ENCODE measurements at places on chromosomes 1 and 21.

DNA sequence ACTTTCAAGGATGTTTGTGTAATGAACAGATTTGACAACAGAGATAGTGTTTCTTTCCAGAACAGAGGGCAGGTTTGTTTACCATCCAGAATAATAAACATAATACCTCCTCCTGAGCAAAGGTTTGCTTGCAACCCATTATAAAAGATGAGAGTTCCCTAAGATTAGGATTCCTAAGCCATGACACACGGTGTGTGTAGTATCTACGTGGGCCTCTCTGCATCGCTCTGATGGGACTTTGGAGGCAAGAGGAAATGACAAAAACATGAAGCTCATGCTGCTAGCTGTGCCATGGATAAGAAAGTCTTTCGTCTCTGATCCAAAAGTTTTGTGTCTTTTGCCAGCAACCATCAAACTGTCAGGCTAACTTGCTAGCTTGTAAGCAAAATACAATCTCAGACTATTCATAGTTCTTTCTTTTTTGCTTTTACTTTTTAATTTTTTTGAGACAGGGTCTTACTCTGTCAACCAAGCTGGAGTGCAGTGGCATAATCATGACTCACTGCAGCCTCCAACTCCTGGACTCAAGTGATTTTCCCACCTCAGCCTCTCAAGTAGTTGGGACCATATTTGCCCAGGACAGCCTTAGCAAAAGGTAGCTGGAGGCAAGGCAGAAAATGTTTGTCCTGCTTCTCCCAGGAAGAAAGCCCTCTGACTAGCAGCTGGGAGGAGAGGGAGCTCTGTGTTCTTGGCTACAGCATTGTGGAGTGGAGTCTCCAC lies 81.1 kb downstream of the LHX4 start:
- DNase-seq: no peak

DNA sequence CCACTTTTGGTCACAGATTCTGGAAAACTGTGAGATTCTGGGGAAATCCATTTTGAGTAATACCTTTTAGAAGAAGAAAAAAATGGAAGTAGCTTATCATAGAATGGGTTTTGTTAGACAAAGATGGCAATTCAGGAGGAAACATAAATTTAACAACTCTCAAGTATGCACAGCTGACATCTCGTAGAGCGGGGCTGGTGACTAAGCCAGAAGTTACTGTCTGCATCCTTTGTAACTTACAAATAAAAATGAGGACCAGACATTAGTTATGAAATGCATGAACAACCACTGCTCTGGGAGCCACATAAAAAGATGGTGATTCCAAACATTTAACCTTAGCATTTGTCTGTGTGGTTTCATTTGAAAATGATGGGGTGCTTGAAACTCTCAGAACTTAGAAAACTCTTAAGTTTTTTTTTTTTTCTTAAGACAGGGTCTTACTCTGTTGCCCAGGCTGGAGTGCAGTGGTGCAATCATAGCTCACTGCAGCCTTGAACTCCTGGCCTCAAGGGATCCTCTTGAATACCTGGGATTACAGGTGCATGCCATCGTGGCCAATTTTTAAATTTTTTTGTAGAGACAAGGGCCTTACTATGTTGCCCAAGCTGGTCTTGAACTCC lies 49.2 kb upstream of the ATP5PO start:
- DNase-seq: no peak

GRCh38 chr1:25031601-25031965 lies 101.5 kb upstream of the RUNX3 start:
- DNase-seq: peak; percentile 55

GRCh38 chr21:19124691-19125090 lies 721.1 kb upstream of the TMPRSS15 start:
- no peak for DNase-seq

DNA sequence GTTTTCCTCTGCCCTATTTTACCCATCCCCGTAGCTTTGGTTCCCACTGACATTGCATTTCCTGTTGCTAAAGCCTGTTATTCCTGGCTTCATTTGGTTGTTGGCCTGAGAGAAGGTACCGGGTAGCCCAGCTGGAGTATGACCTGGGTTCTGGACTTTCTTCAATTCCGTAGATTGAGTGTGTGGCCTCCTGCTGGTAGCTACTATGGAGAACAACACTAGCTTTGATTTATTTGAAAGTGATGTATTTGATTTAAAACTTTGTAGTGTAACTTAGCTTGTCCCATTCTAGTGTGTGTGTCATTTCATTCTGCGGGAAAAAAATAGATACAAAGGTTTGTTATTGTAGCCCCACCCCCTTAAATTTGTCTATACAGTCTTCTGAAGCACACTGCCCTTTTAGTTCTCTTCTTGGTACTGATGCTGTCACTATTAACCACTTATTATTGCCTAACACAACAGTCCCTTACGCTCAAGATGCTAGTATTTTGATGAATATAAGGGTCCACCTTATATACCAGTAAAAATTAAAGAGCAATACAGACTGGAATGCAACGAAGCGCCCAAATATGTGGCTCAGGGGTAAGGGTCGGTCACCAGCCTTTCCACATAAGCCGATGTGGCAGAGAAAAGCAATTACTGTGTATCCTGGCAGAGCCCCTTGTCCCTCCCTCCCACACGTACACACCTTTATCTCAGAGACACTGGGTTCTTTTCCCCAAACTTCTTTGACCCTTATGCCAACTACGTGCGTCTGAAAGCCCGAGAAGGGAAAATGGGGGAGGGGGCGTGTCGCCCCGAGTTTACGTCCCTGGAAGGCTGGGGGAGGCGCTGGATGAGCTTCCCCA lies 643 bp upstream of the MOV10 start:
- DNase-seq: no peak

GRCh38 chr1:220370041-220370700 lies 97.9 kb upstream of the RAB3GAP2 start:
- no peak for DNase-seq

DNA sequence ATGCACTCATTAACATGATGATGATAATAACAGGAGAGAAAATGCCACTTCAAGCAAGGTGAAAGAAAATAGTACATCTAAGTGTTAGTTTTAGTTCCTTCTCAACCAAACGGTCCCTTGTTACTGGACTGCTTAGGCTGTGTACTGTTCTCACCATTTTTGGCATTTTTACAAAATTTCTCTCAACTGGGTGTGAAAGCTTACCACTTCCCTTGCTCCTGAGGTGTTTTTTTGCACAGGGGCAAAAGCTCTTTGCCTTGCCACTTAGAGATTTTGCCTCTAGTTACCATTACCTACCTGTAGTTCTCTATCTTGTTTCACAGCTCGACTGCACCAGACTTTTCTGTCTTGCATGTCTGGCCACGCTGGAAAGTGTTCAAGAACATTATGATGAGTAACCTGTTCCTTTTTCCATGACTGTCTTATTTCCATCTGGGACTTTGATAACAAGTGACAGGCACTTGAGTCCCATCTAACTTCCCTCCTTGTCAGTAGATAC lies 10.7 kb downstream of the NEK7 start:
- no peak for DNase-seq

DNA sequence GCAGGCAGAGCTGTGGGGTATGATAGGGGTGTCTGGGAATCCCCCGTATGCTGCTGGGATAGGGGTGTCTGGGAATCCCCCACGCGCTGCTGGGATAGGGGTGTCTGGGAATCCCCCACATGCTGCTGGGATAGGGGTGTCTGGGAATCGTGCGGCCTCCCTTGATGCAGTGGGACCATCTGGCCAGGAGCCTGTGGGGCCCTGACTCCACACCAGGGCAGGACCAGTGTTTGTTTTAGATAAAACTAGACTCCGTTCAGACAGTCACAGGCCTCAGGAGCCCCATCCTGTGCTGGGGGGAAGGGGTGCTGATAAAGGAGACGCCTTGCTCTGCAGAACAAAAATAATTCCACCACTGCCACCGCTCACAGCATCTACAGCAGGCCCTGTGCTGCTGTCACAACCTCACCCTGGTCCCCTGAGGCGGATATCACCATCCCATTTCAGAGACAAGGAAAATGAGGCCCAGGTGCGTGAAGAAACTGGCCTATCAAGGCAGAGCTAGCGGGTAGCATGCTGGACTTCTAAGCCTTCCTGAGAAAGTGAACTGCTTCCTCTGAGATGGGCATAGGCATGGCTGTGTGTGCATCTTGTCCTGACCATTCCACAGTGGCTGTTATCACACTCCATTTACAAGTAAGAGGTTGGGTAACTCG lies 24.0 kb downstream of the ECE1 start:
- DNase-seq: no peak

DNA sequence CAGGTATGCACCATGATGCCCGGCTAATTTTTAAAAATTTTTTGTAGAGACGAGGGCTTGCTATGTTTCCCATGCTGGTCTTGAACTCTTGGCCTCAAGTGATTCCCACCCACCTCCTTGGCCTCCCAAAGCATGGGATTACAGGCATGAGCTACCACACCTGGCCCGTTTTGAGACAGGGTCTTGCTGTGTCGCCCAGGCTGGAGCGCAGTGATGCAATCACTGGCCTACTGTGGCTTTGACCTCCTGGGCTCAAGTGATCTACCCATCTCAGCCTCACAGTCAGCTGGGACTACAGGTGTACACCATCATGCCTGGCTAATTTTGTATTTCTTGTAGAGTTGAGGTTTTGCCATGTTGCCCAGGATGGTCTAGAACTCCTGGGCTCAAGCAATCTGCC lies 7.5 kb upstream of the SH3D21 start:
- no peak for DNase-seq

DNA sequence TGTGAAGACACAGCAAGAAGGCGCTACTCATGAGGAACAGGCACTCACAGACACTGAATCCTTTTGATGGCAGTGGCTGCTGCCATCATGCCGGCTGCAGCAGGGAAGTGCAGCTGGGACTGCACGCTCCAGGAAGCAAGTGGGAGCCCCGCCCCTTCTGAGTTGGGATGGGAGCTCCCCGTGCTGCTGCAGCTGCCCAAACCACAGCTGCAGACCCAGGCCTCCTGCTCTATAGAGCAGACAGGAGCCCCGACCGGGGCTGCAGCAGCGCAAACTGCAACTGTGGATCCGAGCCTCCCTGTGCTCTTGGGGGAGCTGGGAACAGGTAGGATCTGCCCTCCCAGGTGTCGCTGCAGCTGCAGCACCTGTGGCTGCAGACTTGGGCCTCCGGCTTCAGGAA lies 65.2 kb upstream of the MARK1 start:
- no peak for DNase-seq

DNA sequence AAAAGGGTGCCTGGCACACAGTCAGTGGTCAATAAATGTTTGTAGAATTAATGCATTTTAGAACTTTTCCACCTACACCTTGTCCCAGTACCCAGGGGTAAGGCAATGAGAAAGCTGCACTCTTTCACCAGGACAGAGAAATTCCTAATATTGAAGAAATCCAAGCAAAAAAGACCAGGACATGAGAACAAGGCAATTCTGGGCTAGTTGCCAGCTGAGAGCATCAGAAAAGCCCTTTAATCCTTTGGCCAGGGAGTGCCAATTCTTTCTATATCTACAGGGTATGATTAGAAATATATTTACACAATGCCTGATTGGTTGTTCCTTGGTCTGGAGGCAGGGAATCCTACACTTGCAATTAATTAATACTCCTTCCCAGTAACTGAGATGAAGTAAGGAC lies 492.4 kb upstream of the NFIA start:
- no peak for DNase-seq

DNA sequence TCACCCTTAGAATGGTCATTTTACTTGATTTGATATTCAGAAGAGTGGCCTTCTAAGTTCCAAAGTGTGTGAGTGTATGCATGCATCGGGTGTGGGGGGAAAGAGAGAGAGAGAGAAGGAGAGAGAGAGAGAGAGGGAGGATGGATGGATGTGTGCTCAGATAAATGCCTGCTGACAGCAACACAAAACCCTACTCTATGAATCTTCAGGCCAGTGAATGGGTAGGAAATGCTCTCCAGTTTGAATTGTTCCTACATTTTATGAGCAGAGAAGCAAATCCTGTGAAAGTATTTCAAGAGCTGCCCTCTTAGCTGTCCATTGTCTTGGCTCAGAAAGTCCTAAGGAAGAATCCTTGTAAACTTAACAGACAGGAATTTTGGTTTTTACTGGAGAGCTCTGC lies 7.4 kb downstream of the JAM2 start:
- DNase-seq: no peak

DNA sequence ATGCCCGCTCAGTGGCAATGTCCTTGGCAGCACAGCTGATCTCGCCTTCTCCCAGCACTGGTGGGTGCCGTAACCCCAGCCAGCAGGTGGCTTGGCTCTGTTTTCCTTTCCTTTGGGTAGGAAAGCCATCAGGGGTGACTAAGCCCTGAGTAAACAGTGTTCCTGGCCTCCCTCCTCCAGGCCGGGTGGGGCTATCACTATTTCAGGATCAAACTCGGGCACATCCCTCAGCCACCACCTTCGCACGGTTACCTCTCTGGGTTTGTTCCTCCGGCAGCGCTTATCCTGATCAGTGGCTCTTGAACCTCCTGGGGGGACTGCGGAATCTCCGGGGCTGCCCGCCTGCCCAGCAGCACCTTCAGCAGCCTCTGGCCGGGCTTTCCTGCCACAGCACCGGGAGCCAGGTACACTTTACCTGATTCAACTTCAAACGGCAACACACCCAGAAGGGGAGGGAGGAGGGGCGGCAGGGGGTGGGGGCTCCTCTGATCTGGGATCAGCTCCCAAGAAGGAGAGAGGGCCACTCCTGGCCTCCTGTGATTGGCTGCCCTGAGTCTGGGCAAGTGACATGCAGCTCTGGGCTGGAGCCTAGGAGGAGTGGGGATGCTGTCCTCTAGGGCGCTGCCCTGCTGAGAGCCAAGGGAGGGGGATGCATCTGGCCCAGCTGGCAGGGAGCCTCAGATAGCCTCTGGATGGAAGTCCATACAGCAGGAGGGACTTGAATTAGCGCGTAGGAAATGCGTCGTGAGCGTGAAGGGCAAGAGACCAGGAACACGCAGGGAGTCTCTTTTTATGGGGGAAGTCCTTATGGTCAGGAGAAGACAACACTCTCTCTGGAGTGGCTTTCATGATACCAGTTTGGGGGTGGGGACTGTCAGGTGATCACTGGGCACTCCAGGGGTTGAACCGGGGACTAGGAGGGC lies at the start of gene ASCL5:
Gene ASCL5 (minus strand): TSS at position 353 of the 923 bp plus-strand sequence. CDS start 11,812 bp downstream, outside the sequence.
- DNase-seq: no peak

GRCh38 chr1:157042846-157043245 lies 2.7 kb downstream of the ARHGEF11 start:
- DNase-seq: no peak

DNA sequence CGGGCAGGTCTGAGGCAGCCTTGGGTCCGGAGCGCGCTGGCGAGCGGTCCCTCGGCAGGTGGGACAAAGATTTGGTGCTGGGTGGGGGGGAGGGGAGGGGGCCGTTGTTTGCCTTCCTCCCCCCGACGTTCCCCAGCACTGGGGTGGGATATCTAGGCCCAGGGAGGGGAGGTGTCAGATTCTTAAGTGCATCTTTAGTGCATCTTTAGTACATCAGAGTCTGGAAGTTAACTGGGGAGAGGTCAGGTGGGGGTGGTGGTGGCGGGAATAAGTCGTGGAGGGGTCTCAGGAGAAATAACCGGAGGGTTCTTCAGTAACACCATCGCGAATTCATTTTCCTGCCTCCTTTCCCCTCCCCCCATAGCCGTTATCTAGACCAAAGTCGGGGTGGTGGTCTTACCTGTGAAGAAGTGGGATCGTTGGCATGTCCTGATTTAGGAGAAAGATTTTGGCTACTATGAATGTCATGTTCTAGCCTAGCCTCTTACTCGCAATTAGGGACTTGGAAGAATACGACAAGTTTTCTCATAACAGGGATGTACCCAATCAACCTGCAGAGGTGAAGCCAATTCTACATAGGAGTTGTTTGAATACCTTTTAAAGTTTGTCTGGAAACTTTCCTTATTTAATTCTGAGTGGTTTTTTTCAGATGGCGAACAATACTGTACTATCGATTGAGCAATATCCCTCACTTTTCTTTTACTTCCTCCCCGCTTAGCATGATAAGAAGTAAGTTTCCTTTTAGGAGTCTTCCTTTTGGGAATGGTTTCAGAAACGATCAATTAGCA lies 886 bp downstream of the ZMYM4 start:
- DNase-seq: no peak

Data from stimulated activated CD8-positive, alpha-beta memory T cell treated with anti-CD3 and anti-CD28 coated beads, Interleukin-4, amount 100 ng/mL, for 4 hours (primary cell).